ENCODE measurements at places on chromosomes 2 and 18.

- DNase-seq: no peak
These were observed 324.1 kb downstream of the CYP26B1 start for GRCh38 chr2:71823526-71823925.

- DNase-seq: peak; percentile 82
These were observed 38.0 kb downstream of the CYP1B1 start for GRCh38 chr2:38037757-38038621.

DNA sequence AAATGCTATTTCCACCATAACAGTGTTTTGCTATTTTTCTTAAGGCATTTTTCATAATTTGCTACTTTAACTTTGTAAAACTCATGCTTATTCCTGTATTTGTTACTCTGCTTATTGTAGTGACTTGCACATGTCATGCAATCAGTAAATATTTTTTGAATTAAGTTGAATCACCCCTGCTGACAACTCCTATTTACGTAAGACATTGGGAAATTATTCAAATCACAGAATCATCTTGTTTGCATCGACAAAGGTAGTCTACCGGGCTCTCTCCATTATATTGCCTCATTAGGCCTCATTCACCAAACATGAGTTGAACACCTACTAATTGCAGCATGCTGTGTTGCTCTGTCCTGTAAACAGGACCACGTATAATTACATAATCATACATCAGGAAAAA lies 478.5 kb upstream of the ZEB2 start:
- DNase-seq: no peak

DNA sequence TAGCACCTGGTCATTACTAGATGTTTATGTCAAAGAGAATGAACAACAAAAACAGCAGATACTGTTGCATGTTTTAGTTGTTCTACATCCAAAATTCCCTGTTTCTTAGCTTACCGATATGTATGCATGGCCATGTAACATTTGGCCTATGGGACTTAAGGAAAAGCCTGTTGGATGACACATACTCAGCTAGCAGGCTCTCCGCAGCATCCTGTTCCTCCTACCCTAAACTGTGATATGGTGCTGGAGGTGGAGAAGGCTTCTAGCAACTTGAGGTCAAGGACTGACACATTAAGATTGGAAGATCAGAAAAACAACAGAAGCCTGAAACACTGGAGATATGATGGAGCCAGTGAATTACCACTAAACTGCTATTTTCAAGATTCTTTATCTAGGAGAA lies 537.8 kb downstream of the LRRTM4 start:
- no peak for DNase-seq

- no peak for DNase-seq
These were observed 35.5 kb downstream of the PELI1 start for GRCh38 chr2:64108666-64109241.

DNA sequence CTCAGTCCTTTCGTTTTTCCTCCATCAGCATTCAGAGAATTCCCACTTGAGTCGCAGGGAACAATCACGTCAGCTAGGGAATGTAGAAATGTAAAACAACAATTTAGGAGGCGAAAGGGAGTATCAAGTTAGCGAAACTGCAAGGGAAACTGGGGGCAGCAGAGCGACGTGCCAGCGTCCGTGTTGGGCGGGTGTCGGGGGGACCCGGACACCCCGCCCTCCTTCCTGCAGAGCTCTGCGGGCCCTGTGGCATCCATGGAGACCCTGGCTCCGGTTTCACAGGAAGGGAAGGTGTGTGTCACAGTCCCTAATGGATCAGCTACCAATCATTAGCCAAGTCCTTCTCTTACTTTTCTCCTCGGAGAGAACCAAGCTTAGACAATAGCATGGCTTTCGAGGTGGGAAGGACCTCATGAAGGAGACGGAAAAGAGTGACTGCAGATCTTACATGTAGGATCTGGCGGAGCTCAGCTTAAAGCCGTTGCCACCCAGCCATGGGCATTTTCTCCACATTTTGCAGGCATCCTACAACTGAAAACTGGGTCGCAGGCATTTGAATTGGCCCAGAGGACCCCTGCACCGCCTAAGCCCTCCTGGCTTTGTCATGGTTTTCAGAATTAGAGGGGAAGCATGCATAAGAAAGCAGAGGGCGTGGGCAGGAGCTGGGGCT lies 33.7 kb downstream of the SOX11 start:
- no peak for DNase-seq

- no peak for DNase-seq
These were observed 15.2 kb upstream of the FAHD2A start for GRCh38 chr2:95387358-95387757.

DNA sequence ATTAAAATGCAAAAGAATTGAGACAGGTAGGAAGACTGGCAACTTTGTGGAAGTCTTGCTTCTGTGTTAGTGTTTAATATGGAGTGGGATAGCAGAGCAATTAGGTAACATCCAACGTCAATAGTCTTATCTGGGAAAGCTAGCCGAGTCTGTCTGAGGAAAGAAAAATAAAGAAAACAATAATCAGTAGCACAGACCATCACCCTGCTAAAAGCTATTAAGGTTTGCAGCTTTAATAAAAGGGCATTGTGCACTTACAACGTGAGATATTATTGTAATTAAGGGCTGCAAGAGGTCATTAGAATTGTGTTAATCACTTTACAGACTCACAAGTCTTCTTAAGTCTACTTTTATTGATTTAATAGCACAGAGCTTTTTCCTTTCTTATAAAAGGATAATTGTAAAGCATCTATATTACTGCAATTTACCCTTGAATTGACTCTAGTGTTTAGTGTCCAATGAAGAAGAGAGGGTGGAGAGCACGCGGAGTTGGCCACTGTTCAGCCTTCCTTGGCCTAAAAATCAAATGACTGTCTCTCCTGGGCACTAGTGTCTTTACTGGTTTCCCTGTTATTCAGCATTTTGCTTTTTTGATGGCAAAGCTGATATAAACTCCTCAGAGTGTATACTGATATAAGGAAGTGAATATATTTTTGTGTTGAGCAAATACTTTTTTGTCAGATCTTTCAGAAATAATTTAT lies 2.0 kb downstream of the CDH7 start:
- DNase-seq: no peak

- DNase-seq: no peak
These were observed 63.4 kb downstream of the NYAP2 start for GRCh38 chr2:225462945-225463344.

- no peak for DNase-seq
These were observed 11.5 kb downstream of the COPS9 start for GRCh38 chr2:240124651-240125030.

DNA sequence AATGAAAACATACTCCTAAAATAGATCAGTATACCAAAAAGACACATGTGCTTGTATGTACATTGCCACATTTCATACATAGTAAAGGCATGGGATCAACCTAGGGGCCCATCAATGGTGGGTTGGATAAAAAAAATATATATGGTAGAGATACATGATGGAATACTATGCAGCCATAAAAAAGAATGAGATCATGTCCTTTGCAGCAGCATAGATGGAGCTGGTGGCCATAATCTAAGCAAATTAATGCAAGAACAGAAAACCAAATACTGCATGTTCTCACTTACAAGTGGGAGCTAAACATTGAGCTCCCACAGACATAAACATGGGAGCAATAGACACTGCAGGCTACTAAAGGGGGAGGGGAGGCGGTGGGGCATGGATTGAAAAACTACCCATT lies 18.6 kb upstream of the NCOA1 start:
- DNase-seq: no peak

Data from activated CD4-positive, alpha-beta T cell treated with anti-CD3 and anti-CD28 coated beads, Interleukin-2, Interleukin-6, amounts not matched to agents 100 ng/mL and 50 ng/mL, durations not matched to agents 16 hours and 8 hours (primary cell).